ENCODE measurements at places on chromosomes 11 and 22.

- DNase-seq = no peak
Measured at GRCh38 chr11:32890843-32891656, 1.6 kb upstream of the QSER1 start.

DNA sequence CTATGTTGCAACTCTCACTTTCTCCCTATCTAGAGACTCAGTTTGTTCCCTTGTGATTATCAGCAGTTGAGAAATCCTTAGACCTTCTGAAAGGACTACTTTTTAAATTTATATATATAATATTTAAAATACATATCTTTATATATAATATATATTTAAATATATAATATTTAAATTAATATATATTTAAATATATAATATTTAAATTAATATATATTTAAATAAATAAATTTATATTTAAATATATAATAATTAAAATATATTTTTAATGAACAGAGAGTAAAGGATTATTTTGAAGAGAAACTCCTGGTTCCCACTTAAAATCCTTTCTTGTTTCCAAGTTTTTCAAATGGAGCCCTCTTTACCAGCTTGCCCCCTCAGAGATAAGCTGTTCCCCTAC is 83.7 kb upstream of the TRIM77 start:
- DNase-seq = no peak

DNA sequence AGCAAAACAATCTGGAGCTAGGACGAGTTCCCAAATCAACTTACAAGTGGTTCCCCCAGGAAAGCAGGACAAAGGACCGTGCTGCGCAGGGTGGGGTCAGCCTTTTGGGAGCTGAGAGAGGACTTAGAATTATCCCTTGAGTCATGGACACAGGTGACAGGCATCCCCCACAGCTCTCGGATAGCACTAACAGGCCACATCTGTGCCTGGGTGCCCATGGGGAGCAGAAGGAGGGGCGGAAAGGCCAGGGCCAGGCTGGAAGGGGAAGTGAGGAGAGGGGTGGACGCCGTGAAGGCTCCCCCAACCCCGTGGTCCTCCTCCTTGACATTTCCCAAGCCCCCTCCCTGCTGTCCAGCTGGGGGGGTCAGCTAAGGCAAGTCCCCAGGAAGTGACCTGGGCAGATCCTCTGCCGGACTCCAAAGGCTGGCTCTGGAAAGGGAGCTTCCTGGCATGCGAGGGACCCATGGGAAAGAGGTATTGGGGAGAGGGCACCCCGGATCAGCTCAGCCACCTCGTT is 31.6 kb upstream of the A4GALT start:
- DNase-seq = no peak

DNA sequence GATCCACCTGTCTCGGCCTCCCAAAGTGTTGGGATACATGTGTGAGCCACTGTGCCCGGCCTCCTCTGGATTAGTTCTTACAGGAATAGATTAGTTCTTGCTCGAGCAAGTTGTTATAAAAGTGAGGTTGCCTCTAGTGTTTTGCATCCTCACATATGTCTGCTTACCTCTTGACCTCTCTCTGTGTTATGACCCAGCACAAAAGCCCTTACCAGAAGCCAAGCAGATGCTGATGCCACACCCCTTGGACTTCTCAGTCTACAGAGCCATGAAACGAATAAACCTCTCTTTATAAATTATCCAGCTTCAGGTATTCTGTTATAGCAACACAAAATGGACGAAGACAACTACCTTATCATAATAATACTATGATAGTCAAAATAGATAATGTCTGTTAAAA is 22.4 kb upstream of the FDX1 start:
- DNase-seq = no peak

DNA sequence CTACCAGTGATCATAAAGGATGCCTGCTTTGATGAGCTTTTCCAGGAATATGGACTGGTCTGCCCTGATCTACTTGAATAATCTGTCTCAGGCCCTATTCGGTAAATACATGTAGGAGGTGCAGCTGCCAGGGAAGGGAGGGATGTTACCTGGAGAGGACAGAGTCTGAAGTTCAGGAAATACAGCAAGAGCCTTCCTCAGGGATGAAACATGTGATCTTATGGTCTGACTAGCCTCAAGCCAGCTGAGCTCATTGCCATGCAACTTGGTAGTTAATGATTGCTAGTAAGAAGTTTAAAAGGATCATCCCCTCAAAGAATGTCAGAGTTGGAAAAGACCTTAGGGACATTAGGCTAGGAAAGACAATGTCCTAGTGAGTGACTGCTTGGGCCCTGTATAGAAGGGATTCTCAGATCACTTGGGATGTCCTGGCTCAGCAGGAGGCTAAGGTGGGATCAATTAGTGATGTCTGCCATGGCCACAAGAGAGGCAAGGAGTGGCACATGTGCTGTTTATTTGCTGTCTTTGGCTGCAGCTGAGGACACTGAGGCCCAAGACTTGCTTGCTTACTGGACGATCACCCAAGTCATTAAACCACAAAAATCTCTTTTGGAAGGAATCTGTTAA is 18.5 kb downstream of the PTPRJ start:
- no peak for DNase-seq

DNA sequence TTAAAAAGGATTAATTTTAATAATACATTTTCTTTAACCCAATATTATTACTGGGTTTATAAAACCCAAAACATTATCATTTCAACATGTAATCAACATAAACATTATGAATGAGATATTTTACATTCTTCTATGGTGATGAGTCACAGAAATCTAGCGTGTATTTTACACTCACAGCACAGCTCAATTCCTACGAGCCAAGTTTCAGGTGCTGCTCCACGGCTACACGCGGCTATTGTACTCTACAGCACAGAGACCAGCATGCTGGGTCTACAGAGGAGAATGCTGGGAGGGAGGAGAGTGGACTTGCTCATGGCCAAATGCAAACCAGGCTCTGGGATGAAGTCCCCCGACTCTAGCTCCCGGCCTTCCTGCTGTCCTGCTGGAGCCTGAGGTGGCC is 72.0 kb upstream of the LMO1 start:
- DNase-seq = no peak

DNA sequence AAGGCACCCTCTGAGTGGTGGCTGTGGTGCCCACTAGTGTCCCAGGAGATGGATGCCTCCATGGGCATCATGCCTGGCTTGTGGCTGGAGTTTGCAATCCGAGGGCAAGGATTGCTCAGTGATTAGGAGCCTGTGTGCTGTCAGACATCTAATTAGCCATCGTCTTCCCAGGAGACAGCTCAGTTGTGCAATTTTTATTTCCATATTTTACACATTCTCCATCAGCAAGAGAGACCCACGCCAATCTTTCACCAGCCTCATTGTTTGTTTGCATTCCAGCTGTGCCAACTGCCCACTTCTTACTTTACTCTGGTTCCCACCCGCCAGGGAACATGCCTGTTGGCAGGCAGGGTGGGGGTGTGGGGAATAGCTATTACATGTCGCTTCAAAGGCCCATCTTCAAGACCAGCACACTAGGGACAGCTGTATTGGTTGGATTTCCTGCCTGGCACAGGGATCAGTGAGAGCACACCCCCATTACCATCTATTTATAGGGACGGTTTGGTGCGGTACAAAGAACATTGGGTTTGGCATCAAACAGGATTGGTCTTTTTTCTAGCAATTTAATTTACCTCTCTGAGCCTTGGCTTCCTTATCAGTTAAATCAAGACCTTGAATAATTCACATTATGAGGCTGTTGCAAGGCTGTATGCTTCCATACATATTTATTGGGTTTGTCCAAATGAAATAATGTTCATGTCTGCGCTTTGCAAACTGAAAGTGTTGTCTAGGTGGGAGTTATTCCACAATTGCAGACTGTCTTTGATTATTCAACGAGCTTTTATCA is 80.7 kb upstream of the NAV2 start:
- DNase-seq = no peak

GRCh38 chr22:35621451-35621850 is 4.3 kb upstream of the MB start:
- DNase-seq = no peak

GRCh38 chr11:30150425-30150824 is 80.4 kb upstream of the FSHB start:
- no peak for DNase-seq

DNA sequence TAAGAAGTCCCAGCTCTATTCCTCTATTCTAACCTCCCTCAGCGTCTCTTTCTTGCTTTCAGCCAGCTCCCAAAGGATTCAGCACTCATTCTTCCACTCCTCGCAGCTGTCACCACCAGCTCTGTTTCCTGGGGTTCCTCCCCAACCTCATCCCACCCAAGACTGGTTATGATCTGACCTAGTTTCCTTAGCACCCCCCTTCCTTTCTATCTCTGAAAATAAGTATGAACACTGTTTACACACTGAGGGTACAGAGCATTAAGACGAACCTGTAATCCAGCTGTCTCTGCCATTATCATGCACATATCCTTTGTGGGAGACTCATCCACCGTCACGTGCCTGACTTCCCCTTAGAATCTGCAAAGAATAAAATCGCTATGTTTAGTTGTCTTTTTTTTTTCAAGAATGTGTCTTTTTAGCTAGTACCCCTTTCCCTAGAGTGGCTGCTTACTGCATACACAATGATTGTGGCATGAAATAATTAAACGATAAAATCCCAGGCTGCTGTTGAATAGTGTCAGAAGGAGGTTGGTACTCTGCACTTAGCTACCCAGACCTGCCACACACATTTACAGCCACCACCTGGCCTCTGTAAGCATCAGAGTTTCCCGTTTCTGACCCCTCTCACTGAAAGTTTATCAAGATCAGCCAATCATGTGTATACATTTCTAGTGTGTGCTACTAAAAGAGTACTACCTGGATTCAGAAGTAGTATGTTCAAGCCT is 26.9 kb upstream of the CSTF3 start:
- peak; percentile 53 for DNase-seq

DNA sequence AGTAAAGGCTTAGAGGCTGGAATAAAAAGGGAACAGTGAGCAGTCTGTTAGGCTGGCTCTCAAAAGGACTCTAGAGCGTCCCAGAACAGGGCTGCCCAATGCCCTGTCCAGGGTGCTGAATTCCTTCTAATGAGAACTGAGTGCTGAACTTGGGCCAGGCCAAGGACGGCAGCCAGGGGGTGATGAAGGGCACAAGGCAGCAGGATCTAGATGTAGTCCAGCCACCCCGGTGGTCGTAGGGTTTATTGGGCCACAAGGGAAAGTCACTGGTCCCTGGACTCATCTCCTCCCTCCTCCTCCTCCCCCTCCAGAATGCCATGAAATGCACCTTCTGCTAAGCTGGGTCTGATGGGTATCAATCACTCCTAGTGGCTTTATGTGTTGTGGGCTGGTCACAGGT is 19.2 kb downstream of the NPTXR start:
- peak; percentile 70 for DNase-seq

- no peak for DNase-seq
Measured at GRCh38 chr11:93513772-93514171, 29.4 kb downstream of the SMCO4 start.

DNA sequence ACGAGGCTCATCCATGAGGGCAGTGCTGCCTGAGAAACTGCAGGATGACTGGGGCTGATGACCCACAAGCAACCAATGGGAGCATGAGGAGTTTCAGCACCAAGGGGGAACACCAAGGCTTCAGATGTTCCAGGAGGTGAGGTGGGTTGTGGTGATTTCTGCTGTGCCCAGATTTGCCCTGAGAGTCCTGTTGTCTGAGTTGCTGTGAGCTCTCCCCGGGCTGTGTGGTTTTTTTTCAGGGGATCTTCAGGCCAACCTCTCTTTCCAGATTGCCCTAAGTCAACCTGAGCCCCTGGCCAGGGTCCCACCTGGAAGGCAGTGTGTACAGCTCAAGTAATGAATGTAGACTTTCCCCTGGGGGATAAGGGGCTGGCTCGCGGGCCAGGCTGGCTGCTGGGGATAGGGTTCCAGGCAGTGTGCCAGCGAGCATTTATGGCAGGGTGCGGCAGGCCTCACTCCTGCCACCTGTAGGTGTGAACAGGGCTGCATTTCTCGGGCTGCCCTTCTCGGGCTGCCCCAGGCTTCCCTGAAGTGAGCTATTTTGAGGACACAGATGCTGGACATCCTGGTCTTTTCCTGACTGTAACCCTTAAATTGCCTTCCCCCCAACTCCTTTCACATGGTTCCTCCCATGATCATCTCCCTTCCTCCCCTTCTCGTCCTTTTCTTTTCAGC is 9.8 kb downstream of the SLC22A6 start:
- peak; percentile 9 for DNase-seq

DNA sequence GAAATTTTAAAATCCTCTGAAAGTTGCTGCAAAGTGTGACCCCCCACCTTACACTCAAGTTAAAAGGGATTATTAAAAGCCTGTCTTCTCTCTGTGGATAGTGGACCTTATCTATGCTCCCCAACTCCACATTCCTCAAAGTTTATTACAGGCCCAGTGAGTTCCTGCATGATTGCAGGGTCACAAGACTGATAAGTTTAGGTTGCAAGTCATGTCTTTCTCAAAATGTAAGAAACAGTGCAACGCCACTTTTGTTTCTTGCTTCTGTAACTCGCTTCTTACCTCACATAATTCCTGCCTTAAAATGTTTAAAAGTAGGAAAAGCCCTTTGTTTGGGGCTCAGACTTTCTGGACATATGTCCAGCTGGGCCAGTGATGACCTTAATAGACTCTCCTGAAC is 38.4 kb upstream of the GLYAT start:
- no peak for DNase-seq

DNA sequence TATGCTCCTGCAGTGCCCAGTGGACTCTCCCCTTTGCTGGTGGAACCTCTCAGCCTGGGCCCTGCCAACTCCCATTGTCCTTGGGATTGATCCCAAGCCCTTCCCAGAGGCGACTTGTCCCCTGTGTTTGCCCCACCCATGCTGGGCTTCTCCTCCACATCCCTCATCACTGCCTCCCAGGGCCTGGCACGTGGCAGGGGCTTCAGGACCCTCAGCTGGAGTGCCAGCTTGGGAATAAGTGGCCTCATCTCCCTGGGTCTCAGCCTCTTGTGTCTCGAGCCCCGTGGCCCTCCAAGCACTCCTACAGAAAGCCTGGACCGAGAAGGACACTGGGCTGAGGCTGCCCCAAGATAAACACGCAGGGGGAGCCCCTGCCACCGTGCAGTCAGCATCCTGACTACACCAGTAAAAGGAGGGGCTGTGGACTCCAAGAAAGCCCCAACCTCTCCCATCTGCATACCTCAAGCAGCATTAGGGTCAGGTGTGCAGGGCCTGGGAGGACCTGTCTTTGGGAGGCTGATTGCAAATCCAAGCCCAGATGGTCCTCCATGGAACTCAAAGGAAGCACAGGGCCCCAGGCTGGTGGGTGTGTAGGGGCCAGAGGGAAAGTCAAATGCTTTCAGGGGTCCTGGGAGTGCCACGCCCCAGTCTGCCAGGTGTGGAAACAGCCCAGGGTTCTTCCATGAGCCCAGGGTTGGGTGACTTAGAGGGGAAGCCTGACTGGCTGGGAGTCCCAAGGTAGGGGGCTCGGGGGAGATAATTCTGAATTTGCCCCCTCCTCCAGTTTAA is 9.5 kb upstream of the GNAZ start:
- no peak for DNase-seq

Data from inflammatory macrophage (primary cell).